ENCODE measurements at places on chromosomes 4 and X.
A peak's percentile ranks its signal among the peaks of the same experiment; 100 is the strongest.

- no peak for DNase-seq
These were observed 9.4 kb downstream of the SLC2A9 start for GRCh38 chr4:10011885-10012284.

DNA sequence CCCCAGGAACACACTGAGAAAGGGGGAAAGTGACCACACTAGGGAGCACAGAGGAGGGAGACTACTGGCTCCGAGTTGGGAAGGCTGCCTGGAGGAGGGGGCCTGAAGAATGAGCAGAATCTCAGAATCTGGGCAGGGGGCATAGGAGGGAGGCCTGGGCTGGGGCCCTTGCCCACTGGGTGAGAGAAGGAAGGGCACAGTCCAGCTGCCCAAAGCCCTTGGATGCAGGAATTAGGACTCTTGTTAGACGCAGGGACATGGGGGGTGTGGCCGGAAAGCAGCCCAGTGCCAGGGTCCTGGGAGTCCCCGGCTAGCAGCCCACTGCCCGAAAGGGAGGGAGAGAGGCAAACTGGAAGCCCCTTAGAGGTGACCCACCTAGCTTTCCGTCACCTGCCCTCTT lies 1.9 kb upstream of the DUSP9 start:
- no peak for DNase-seq

- no peak for DNase-seq
These were observed 72.9 kb downstream of the LRP2BP start for GRCh38 chr4:185322803-185323202.

DNA sequence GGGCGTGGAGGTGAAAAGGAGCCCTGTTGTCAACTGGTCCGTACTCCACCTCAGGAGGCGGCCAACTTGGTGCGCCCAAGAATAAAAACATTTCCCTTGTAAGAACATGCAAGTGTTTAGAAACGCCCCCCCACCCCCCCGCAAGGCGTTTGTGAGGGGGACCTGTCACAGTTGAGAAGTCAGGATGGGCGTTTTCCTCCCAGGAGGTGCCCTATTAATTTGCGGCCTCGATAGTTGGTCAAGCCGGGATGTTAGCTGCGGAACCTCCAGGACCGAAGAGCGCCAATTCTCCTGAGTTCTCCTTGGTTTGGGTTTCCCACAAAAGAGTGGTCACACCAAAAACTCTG lies 651 bp upstream of the SAP30 start:
- DNase-seq, result peak; percentile 29

DNA sequence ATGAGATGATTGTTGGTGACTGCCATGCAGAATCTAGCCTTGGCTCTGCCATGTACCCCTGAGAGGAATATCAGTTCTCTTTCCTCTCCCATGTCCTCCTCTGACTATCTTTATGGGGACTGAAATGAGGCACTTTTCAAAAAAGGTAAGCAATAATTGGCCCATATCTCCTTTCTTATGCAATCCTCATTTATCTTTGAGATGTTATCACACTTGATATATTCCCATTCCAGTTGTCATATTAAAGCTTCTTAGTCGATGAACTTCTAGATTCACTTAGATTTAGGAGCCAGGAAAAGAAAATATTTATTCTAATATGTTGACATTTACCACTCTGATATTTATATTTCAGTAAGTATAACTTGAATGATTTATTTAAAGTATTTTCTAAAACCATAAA lies 55.3 kb upstream of the CXCL8 start:
- DNase-seq, result no peak

Measured in stimulated activated CD8-positive, alpha-beta memory T cell treated with anti-CD3 and anti-CD28 coated beads, Interleukin-15, amount 100 ng/mL, for 48 hours (primary cell).